LHCN-M2 (cell line): ENCODE measurements at places on chromosomes 16 and 17.

- peak; percentile 100 for DNase-seq
Observed at GRCh38 chr17:59155439-59156177, at the start of gene PRR11. PRR11 (plus strand) TSS chr17:59155746; CDS start chr17:59169753, 14,007 bp downstream.

- DNase-seq, result no peak
Observed at GRCh38 chr16:69922200-69922599, 28.9 kb upstream of the CLEC18A start.

GRCh38 chr17:56973520-56973919 lies 4.4 kb upstream of the SCPEP1 start:
- DNase-seq, result peak; percentile 43

DNA sequence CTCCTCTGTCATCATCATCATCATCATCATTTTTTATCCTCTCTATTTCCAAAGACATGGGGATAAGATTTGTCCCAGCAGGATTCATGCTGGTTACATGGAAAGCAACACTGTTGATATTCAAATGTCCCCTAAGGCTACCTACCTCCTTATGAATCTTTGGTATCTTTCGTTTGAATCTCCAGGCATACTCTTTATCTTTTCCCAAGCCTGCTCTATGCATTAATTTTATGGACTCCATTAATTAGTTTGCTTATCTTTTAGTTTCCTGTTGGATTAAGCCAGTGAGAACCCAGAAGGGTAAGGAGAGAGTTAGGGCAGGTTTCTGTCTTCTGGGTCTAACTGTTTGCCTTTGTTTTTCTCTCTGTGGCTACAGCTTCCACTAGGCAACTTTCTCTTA lies 129.6 kb upstream of the GOT2 start:
- no peak for DNase-seq

DNA sequence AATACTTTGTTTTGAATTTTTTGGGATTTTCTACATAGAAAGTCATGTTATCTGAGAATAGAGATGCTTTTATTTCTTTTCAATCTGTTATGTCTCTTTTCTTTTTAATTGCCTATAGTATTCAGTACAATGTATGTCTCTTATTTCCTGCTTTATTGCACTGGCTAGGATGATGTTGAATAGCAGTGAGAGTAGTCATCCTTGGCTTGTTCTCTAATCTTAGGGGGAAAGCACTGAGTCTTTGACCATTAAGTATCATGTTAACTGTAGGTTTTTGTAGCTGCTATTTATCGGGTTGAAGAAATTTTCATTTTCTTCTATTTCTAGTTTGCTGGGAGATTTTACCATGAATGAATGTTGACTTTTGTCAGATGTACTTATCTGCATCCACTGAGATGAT lies 10.0 kb upstream of the ABCA3 start:
- DNase-seq, result no peak

DNA sequence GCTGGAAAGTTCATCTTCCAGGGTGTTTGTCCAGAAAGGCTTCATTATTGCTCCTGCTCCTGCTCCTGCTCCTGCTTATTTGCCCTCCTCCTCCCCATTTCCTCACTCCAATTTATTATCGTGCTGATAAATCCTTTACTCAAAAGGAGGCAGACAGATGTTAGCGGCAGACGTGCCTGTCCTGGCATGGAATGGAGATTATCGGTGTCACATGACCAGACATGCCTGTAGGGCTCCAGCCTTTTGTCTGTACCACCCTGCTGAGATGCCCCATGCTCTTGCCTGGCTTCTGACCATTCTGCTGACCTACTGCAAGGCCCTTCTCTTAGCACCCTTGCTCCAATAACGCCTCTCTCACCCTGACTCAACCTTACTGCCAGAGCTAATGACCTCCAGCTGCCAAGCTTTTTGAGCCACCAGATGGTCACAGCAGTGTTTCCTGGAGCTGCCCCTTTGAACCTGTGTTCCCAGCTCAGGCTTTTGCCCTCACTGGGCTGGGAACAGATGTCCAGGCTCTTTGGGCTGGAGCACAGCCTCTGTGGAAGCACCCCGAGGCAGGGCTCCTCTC lies 12.8 kb downstream of the DNAH9 start:
- DNase-seq, result no peak

GRCh38 chr17:49190932-49191331 lies 19.4 kb downstream of the GNGT2 start:
- DNase-seq, result no peak

GRCh38 chr16:80704751-80705505 lies 99.5 kb downstream of the CDYL2 start:
- DNase-seq, result no peak

DNA sequence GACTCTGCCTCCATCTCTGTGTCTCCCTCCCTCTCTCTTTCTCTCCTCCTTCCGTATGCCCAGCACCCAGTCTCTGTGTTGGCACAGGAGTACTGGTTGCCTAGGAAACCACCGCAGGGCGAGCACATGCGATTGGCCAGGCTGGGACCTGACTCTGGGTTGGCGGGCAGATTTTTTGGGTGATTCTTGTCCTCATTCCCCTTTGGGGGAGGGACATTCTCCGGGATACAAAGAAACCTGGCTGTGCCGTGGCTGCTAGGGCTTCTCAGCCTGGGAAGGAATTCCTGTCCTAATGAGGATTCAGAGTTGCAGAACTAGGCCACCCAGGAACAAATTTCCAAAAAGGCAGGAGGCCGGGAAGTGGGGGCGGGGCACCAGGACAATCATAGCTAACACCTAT lies 168.9 kb downstream of the SHISA9 start:
- no peak for DNase-seq

- DNase-seq, result peak; percentile 30
Observed at GRCh38 chr17:50319306-50320004, 26.5 kb upstream of the XYLT2 start.

DNA sequence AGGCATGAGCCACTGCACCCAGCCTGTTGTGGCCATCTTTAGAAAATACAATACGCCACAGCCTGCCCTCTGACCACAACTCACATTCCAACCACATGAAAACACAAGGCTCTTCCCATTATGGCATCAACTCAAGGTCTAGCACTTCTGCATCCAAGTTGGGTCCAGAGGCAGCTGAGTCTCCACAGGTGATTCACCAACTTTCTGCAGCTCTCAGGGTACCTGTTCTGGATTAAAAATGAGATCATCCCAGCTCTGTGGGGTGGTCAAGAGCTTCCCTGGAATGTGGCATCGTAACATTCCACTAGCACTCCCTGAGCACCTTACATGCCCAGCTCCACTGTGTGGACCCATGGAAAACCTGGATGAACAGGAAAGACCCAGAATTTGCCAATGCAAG lies 9.9 kb upstream of the GUCY2D start:
- peak; percentile 70 for DNase-seq

- DNase-seq, result no peak
Observed at GRCh38 chr17:55366020-55366481, 55.6 kb downstream of the MMD start.

GRCh38 chr17:2954898-2955445 lies 108.4 kb downstream of the OR1D5 start:
- peak; percentile 93 for DNase-seq

GRCh38 chr16:81158964-81159363 lies 62.8 kb upstream of the GCSH start:
- DNase-seq, result peak; percentile 6

GRCh38 chr17:33124871-33125551 lies 133.4 kb downstream of the SPACA3 start:
- DNase-seq, result no peak

GRCh38 chr16:21708533-21709115 lies 44.9 kb downstream of the OTOA start:
- peak; percentile 53 for DNase-seq

DNA sequence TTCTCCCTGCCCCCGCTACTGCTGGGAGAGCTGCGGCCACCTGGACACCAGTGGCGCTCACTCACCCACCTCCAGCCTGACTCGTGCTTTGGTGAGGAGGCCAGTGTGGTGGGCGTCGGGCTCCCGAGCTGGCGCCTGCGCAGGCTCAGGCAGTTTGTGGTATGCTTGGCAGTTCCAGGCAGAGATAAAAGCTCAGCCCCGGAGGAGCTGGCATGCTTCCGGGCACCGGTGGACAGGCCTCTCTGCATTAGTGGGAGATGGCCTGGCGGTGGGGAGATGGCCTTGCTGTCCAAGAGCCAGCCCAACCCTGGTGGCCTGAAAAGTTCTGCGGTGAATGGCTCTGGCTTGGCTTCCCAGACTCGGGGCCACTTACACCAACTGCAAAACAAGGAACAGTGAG lies 4.1 kb downstream of the ADGRG1 start:
- no peak for DNase-seq

DNA sequence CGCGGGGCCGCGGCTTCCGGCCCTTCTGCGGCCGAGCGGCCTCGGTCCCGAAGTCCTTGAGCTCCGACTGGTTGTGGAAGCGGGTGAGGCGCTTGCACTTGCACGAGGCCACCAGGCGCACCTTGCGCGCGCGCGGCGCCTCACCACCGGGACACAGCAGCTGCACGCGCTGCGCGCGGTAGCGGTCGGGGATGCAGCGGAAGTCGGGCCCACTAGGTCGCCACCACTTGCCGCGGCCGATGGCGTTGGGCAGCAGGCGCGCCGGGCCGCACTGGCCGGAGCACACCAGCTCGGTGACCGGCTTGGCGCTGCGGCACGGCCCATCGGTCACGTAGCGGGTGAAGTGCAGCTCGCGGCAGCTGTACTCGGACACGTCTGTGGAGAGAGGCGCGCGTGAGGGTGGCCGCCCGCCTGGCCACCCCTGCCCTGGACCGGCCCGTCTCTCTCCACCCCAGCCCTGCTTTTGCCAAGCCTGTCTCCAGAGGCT lies 3.2 kb downstream of the SOST start:
- DNase-seq, result no peak

DNA sequence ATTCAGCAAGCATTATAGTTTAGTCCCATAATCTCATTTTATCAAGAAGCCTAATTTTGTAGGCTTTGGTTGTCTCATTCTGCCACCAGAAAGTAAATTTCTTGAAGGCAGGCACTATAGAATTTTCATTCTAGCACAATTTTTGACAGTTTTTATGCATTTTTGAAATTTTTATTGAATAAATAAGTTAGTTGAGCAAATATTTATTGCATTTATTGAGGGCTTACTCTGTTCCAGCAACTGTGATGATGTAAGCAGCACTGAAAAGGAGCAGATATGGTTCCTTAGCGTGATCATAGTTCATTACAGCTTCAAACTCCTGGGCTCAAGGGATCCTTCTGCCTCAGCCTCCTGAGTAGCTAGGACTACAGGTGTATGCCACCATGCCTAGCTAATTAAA lies 34.2 kb downstream of the PPM1E start:
- no peak for DNase-seq

- no peak for DNase-seq
Observed at GRCh38 chr16:86747761-86748160, 169.4 kb downstream of the FOXL1 start.

GRCh38 chr16:87878704-87879103 lies 9.4 kb upstream of the SLC7A5 start:
- DNase-seq, result no peak

- DNase-seq, result no peak
Observed at GRCh38 chr17:29129731-29130130, 50.5 kb downstream of the MYO18A start.

DNA sequence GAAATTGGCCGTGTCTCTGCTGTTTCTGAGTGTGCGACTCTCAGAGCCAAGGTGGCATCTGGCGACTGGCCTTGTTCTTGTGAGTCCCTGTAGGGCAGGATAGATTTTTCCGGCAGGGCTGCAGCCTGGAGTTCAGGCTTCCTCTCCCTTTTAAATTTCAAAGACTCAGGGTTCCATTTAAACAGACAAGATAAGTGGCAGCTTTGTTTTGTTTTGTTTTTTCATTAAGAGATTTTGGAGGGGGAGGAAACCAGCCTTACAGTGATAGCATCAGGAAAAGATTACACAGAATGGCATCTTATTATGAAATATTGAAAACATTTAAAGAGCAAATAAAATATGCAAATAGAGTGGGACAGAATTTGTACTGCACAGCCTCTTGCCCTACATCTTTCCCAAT lies 151.3 kb downstream of the RPTOR start:
- no peak for DNase-seq

DNA sequence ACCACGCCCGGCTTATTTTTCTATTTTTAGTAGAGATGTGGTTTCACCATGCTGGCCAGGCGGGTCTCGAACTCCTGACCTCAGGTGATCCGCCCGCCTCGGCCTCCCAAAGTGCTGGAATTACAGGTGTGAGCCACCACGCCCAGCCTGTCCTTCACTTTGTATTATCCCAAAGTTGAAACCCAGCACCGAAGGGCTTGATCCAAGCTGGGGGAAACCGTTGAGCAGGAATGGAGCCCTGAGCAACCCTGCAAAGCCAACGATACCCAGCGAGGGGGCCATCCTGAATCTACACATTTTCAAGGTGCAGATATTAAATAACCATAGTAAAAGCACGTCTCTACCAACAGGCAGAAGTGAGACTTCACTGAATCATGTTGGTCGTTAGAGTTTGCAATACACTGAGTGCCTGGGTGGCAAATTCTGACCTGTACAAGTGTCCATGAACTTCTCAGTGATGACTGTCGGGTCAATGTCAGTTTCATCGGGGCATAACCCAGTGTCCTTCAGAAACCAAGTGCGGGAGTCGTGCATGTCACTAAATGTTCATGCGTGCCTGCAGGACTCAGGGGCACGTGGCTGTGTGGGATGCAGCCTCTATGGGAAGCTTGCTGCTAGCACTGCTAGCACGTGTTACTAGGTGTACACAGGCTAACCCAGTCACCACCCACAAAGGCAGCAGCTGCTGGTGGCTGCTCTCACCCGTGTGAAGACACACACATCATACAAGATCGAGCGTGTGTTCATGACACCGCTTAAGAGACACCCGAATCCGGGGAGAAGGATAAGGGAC lies 10.5 kb upstream of the RBFOX3 start:
- DNase-seq, result no peak

DNA sequence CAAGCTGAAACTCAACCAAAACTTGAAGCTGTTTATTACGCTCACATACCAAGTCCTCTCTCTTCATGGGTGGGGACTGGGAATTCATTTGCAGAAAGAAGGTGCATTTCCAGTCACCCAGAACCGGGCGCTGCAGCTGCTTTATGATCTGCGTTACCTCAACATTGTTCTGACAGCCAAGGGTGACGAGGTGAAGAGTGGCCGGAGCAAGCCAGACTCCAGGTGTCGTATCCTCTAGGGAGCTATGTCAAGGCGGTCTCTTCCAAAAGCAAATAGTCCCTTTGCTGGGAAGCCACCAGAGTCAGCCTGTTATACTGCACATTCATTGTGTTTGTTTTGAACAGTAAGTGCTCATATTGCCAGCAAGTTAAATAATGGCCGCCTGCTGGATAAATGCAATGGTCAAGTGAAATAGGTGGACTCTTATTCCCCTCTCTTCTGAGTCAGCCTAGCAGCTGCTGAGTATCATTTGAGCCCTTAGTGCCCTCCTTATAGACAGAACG lies 12.7 kb downstream of the COG1 start:
- no peak for DNase-seq

GRCh38 chr17:17536702-17537101 lies 40.5 kb upstream of the RASD1 start:
- no peak for DNase-seq
